Endothelial cell of umbilical vein (primary cell): ENCODE measurements at places on chromosomes 12 and 14. TPM values are rescaled to one million over a fixed set of nuclear protein-coding genes. Genes with fewer than 3 reads are reported as not detected.

Gene SPTB
- total RNA-seq = 0.07 TPM in 1 of 2 replicates, not detected in the other

Gene IFNG-AS1
- total RNA-seq = not detected in 2 replicates

DNA sequence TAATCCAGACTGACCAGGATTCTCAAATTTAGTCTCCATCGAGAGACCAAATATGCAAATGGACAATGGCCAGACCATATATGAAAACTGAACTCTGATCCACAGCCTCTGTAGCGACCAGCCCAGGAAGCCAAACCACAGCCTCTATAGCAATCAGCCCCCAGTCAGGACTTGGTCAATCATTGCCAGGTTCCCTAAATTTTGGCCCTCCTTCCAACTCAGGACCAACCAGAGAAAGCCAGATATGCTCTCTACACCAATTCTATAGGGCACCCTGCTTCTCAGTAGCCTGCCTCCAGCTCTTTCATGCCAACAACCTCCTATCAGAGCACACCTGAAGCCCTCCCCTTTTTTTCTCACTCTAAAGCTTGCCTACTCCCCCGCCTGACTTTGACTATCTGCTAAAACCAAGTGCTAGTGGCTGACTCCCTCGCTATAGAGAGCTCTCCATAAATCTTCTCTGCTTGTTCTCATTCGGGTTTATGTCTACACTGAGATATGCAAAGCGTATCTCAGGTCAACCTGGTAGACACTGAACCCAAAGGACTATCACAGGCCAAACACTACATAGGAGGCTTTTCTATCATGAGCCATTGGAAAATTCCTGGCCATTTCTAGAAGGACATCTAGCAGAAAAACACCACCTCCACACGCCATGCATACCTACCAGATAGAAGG is 110.5 kb upstream of the FUT8 start:
- DNase-seq = no peak

DNA sequence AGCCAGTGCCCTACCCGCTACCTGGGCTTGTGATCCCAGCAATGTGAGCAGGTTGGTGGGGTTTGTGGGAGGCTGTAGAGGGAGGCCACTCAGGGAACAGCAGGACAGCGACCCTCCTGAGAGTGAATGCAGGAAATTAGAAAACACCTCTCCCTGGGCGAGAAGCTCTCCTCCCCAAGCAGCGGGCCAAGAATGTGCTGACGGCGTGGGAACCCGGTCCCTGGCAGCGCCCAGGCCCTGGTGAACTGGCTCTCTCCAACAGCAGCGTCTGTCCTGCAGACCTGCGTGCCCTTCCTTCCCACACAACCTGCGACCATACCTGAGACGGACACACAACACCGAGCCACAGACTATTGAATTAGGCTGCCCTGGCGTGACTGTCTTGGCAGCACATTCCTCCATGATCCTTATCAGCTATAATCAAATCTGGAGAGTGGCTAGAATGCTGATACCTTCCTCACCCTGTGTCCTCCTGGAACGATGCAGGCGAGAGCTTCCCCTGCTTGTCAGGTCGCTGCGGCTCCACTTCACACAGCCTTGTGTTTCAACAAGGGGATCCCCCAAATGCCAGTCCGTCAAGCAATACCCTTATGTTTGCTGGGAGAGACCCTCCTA is 114.8 kb upstream of the GSC start:
- no peak for DNase-seq

DNA sequence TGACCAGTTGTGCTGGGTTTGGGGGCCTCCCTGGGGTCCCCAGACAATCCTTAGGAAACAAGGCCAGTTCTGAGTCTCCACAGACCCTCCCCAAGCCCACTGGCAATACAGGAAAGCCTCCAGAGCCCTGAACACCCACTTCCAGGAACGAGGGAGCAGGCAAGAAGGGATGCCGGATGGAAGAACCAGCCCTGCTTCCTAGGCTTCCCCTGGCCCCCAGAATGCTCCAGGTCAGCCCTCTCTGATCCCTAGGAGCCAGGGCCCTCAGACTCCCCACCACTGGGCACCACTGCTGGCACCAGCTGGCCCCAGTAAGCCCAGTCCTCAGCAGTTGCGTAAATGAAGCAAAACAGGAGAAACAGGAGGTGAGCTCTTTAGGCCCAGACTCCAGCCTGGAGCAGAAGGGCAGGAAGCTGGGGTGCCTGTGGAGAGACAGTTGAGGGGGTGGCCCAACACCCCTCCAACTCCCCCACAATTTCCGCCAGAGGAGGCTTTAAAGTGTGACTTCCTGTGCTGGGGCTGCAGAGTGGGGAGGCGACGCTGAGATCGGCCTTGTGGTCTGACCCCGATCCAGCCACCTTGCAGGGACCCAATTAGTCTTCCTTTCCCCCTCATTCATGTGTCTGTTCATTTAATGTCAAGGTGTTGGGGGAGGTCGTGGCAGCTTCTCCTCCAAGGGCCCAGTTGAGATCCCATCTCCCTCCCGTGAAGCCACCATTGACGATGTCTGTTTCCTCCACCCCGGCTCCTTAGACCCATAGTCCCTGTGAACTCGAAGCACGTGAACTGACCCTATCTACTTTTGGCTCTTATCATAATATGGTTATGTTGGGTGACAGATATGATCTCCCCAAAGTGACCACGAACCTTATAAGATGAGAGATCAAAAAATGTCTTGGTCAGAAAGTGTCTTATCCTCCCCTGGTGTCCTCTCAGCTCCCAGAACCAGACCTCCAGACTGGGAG is 4.7 kb downstream of the TNFRSF1A start:
- DNase-seq = peak; percentile 27

GRCh38 chr12:9115731-9116559 is at the start of gene A2M:
Gene A2M (minus strand): TSS chr12:9115919. CDS start chr12:9115849, 70 bp downstream.
- peak; percentile 49 for DNase-seq

DNA sequence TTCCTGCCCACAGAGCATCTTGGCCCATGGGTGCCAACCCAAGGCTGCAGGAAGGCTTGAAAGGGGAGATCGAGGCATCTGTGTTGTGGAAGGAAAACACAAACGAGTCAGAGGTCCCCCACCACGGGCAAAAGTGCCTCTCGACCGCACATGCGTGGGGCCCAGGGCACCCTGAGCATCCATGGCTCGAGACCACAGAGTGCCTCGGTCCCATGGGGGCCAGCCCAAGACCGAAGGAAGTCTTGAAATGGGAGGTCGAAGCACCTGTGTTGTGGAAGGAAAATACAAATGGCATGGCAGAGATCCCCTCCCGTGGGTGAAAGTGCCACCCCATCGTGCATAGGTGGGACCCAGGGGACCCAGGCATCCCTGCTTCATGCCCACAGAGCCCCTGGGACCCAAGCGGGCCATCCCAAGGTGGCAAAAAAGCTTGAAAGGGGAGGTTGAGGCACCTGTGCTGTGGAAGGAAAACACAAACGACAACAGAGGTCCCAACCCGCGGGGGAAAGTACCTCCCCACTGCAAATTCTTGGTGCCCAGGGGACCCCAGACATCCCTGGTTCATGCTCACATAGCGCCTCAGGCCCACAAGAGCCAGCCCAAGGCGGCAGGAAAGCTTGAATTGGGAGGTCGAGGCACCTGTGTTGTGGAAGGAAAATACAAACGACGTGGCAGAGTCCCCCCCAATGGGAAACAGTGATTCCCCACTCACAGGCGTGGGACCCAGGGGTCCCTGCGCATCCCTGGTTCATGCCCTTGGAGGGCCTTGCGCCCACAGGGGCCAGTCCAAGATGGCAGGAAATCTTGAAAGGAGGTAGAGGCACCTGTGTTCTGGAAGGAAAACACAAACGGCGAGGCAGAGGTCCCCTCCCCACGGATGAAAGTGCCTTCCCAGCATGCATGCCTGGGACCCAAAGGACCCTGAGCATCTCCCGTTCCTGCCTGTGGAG is 373.0 kb downstream of the ALG10 start:
- DNase-seq = no peak

DNA sequence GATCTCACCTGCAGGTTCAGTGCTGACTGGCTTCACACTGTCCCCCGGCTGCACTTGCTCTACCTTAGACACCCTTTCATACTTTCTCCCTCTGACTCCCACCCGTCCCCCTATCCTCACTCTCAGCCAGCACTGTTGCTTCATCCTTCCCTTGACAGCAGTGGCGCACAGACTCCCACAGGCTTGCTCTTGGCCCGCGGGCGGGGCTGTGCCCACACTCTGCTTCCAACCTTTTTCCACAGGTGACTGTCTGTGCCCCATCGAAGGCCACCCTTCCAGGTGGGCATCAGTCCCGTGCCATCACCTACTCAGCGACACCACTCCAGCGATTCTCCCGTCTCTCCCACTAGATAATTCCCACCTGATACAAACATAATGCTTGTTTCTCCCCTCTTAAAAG is 1.0 kb upstream of the RPS6KL1 start:
- DNase-seq = no peak

Gene PSMA6
- 195 and 197 TPM in 2 replicates for total RNA-seq

DNA sequence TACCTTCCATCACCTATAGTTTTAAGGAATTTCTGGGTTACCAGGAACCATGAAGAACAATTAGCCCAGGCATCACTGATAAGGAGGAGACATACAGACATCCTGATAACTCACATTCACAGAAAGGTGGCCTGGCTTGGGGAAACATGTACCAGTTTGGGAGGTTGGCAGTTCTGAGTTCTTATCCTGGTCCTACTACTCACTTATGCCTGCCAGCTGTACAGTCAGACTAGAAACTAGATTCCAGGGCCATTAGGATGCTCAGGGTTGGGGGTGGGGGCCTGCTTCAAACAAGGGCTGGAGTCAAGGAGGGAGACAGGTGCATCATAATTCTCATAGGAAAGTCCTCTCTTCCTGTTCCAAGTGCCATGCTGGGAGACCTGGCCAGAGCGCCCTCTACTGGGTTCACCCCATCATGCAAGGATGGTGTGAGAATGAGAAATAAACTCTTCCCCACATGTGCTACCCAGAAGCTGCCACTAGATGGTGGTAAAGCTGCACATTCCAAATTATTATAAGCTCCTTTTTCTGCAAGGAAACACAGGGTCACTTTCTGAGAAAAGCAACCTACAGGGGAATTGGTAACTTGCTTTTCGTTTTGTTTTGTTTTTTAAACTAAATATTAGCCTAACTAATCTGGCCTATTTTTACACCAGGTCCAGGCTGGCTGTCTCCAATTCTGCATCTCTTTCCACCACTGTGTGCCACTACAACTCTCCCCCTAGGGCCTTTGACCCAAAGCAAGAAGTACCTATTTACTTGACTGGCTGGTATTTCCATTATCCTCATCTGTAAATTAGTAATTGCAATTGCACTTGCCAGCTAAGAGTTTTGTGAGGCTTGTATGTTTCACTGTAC is 14.5 kb downstream of the OAS2 start:
- peak; percentile 77 for DNase-seq

Gene SYT1
- 15.3 and 18.8 TPM in 2 replicates for total RNA-seq

Gene KLRB1
- total RNA-seq = not detected in 2 replicates

Gene FOXM1
- 110 and 136 TPM in 2 replicates for total RNA-seq
